GM12865 (cell line): ENCODE measurements at places on chromosomes 1 and 21.

DNA sequence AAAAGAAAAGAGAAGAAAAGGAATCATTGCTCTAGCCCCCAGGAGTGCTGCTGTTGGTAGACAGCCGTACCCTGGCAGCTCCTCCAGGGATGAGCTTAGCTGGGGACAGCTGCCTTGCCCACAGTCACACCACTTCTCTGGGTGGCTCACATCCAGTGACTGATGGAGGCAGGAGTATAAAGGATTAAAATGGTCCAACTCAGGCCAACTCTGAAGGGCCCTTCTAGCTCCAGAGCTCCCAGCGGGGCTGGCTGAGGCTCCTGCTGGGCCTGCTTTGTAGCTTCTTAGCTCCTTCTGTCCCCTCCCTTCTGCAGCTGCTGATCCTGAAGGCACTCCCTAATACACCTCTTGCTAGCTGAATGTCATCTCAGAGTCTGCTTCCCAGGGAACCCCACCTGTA, 4.4 kb downstream of the CITED4 start:
- DNase-seq, result no peak

- DNase-seq, result no peak
Measured at GRCh38 chr1:208437401-208437800, 193.2 kb upstream of the PLXNA2 start.

DNA sequence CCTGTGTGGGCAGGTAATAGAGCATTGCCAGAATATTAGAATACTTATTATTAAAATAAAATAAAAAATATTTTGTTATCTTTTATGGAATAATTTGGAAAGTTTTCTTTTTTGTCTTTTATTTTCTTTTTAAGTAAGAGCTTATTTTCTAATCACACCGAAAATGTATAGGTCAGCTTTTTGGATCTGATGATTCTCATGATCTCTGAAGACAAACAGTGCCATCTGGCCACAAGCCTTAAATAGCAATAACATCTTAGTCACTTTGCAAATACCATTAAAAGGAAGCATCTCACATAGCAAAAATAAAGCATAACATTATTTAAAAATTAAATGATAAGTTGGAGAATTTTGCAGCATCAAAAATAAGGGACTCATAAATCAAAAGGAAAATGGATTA, 213.8 kb downstream of the PLA2G4A start:
- no peak for DNase-seq

DNA sequence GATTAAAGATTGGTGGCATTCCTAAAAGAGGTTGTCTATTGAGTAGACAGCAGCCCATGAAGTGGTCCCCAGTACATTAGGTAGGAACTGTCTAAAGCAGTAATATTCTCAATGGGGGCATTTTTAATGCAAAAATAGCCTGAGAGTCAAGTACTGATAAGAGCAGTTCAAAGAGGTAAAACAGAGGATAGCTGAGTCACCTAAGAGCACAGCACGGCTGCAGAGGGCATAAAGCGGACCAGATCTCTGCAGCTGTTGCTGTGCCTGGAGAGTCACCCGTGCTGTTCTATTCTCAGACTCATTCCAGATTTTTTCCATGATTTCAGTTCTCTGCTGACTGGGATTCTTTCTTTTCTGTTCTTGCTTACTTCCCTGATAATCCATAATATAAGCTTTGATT, 313.2 kb downstream of the OLFM3 start:
- no peak for DNase-seq

- no peak for DNase-seq
Measured at GRCh38 chr1:23400324-23401114, 24.0 kb downstream of the TCEA3 start.

DNA sequence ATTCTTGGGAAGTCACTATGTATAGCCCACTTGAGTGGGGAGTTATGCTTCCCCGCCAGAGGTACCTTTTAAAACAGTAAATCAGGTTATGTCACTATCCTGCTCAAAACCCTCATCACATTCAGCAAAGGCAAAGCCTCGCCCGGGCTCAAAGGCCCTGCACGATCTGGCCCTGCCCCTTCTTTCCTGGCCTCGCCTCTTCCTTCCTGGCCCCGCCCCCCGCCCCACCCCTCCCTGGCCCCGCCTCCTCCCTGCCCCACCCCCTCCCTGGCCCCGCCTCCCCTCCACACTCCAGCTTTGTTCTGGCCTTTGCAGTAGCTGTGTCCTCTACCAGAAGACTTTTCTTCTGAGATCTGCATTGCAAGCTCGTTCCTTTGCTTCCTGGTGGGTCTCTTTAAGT, 6.6 kb downstream of the LDLRAD2 start:
- DNase-seq, result peak; percentile 59
